ENCODE measurements at places on chromosomes 1 and 21. TPM values are rescaled to one million over a fixed set of nuclear protein-coding genes. Genes with fewer than 3 reads are reported as not detected.

- DNase-seq = no peak
Measured at GRCh38 chr1:20108366-20109123, 10.8 kb downstream of the PLA2G2D start.

DNA sequence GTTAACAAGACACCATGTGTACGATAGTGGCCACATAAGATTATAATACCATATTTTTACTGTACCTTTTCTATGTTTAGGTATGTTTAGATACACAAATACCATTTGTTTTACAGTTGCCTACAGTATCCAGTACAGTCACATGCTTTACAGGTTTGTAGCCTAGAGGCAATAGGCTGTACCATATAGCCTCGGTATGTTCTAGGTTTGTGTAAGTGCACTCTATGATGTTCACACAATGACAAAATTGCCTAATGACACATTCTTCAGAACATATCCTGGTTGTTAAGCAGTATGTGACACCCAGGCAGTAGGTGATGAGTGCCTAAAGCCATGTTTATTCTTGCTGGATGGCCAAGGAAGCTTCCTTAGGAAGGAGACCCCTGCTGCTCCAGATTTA is 111.8 kb downstream of the PAPPA2 start:
- no peak for DNase-seq

DNA sequence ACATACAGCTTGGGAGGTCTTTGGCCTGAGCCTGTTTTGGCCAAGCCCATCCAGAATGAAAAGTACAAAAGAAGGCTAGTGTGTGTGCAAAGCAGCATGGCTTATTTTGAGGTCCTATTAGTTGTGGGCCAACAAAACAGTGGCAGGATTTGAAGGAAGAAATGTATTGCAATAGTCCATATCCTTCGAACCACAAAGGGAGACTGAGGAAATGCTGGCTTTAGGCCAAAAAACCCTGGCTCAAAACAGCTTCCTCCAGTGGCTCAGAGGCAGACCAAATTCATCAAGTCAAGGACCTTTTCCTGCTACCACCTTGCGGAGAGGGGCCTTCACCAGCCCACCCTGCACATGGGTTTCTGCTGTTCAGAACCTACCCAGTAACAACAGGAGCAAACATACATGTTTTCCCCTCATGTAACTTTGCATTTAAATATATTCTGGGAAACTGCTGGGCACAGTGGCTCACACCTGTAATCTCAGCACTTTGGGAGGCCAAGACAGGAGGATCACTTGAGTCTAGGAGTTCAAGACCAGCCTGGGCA is 43.3 kb downstream of the VPS26C start:
- no peak for DNase-seq

- DNase-seq = no peak
Measured at GRCh38 chr1:196951711-196952394, 8.3 kb downstream of the CFHR2 start.

DNA sequence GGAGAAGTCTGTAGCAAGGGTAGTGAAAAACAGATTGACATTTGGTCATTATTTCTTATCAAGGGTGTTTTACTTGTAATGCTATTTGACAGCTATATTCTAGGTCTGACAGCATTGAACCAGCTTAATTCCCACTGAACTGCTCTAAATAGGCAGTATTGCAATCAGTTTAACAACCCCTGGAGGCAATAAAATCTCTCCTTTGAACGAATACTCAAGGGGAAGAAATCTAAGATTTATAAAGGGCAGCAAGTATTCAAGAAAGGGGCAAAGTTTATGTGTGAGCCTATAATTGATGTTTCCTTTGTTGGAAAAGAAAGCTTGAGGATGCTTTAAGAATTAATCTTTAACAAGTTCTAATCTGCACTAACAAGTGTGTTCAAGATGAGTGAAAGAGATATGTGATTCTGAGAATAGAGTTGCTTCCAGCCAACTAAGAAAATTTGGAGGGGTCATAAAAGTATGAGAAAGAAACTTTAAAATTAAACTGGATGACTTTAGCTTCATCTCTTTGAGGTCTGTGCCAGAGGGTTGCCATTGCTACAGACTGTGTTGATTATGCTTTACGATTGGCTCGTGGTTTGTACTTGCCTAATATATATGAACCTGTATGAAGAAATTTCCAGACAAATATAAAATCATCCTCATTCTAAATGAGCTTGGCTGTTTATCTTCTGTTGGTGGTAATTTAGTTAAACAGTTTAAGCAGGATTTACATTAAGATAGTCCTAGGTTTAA is 72.5 kb downstream of the ZNF326 start:
- DNase-seq = no peak

DNA sequence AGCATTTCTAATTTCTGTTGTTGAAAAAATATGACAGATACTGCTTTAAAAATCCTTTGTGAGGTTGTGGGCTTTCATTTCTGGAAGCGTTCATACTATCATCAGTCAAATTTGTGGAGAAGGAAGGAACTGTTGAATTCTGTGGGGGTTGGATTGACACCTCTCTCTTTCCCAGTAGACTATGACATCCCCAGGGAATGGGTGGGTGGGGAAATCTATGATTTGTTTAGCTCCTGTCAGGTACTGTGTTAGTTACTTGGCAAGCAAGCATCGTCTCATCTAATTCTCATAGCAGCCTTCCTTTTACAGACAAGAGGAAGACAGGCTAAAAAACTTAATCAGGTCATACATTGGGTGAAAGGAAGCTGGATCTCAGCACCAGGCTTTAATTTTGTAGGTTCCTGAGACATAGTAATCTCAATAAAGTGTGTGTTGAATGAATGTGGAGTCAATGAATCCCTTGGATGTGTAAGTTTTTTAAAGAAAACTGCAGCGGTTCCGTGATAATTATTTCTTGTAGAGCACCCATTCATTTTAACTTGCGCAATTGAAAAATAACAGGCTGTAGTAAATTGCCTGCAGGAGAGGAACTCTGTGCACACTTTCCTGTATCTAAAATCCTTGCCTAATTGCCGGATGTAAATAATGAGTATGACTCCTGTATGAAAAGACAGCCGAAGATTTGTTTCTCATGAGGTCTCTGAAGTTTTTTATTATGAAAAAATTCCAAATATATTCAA is 60.6 kb downstream of the MYOM3 start:
- DNase-seq = no peak

DNA sequence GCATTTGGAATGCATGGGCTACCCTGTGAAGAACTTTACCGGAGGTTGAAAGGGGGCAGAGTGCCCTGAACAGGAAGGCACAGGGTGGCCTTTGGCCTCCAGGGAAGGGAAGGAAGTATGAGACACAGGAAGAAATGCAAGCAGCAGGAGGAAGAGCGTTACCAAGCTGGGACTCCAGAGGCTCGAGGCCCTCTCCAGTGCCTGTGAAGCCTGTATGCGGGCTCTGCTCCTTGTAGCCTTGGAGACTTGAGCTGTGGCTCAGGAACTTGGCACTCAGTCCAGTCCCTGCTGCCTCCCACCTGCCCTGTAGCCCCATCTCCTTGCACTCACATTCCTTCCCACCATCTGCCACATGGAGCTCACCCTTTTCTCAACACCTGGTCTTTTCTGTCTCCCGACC is 33.5 kb upstream of the RNF19B start:
- DNase-seq = no peak

DNA sequence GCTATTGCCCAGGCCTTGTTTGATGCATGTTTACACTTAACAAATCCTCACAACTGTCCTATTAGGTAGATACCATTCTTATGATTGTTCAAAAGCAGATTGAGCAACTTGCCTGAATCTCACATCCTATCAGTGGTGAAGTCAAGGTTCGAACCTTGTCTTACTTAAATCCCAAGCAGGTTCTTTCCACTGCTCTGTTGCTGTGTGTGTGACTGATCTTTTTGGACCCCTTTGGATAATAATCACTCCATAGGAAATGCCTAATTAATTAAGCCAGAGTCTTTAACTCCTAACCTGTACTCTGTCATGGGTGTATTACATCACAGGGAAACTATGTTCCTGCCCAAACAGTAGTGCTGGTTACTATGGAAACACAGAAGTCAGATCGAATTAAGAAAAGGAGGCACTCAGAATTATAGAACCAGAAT is 84.2 kb downstream of the SPATA46 start:
- no peak for DNase-seq

DNA sequence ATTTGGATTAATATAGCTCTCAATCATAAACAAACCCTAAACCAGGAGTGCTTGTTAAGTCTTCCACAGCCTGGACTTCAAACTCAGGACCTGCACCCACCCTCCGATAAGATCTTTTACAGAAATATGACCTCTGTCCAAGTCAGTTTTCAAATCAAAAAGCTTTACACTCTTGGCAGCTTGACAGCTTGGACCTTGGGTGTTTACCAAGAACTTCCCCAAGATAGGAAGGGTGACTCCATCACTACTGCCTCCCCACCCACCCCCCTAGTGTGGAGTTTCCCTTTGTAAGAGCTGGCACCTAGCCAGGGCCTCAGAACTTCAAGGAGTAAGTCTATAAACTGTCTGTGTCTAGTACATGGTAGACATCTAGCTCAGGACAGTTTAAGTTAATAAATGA is 9.6 kb downstream of the BCAR3 start:
- no peak for DNase-seq

Gene ILDR2
- total RNA-seq = 0.25 TPM

Gene HRNR
- total RNA-seq = not detected

Gene C1orf167
- not detected for total RNA-seq

Gene KCNH1
- not detected for total RNA-seq

Gene HCRTR1
- total RNA-seq = not detected

All from CD4-positive, alpha-beta memory T cell (primary cell).